ENCODE measurements at places on chromosomes 13 and 19.

DNA sequence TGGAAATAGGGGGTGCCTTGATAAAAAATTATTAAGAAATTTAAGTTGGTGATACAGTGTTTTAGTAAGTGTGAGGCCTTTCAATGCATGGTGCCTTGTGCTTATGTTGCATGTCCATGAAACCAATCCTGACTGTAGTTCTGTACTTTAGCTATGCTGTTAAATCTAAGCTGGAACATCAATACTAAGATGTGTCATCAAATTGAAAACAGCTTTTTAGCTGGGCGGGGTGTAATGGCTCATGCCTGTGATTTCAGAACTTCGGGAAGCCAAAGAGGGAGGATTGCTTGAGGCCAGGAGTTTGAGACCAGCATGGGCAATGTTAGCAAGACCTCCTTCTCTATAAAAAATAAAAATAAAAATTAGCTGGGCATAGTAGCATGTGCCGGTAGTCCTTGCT is 930.3 kb upstream of the PCDH9 start:
- peak; percentile 8 for DNase-seq

- no peak for DNase-seq
Measured at GRCh38 chr13:23434491-23434890, 989 bp upstream of the SACS start.

- no peak for DNase-seq
Measured at GRCh38 chr19:27881213-27881612, 1331.7 kb downstream of the UQCRFS1 start.

DNA sequence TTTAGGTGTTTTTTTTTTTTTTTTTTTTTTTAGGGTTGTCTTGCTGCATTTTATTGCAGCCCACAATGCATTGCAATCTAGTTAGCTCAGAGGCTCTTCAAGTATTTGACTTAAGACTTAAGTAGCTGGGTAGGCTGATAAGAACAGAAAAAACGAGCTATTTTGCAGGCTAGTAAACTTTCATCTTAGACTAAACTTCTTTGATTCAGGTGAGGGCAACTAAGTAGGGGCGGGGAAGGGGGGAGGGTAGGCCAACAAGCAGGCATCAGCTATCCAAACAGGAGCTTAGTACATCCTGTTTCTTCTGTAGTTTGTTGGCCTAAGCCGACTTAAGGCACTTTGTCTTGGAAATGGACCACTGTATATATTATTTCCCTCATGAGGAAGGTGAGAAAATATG is 4.9 kb upstream of the TDRD3 start:
- DNase-seq = no peak
